ENCODE measurements at places on chromosomes 7 and 10.
A peak's percentile ranks its signal among the peaks of the same experiment; 100 is the strongest.

DNA sequence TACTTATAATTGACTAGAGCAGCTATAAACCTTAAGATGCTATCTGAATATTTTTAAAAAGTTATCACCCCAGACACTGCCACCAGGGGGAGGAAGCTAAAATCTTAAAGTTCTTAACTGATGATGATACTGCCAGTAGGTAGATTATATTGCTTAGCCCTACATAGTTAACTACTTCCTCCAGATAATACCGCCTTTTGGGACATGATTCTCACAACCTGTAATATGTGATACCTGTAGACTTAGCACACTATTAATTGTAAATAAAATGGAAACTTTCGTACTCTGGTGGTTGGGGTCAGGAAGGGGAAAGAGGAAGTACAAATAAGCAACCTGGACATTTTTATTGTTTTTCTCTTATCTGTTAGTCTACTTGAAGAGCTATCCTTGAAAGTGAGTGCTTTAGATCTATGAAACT, 268.9 kb downstream of the ADK start:
- no peak for DNase-seq

- DNase-seq: no peak
These were observed 185.5 kb downstream of the ZNF365 start for GRCh38 chr10:62559481-62560200.

- DNase-seq: no peak
These were observed 60.0 kb downstream of the DLG5 start for GRCh38 chr10:77866598-77866997.

GRCh38 chr7:76142861-76143260, 58.8 kb upstream of the SRRM3 start:
- no peak for DNase-seq

DNA sequence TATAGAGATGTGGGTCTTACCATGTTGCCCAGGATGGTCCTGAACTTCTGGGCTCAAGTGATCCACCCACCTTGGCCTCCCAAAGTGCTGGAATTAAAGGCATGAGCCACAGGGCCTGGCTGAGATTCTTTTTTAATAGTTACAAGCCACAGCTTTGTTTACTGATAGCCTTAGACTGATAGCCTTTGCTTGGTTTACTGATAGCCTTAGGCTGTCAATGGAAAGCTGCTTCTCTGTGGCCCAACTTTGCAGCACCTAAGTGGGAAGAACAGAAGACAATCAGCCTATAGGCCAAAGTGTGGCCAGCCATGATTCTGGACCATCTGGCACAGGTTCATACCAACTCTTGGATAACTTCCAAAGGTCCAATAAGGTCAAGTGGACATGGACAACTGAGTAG, 24.1 kb upstream of the CDCA7L start:
- DNase-seq: no peak

- no peak for DNase-seq
These were observed 885 bp upstream of the NKX1-2 start for GRCh38 chr10:124450783-124451057.

DNA sequence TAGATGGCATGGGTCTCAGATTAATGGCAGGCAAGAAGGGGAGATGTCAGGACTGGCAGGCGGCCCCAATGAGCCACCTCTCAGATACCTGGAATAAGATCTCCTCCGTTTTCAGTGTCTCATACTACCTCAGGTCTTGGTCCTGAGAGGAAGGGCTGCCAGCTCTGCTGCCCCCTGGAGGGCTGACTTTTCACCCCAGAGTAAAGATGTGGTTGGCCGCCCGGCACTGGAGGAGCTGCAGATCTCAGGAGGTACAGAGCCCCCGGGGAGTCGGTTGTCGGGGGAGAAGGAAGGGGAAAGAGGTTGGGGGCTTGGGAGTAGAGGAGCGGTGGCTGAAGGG, 642 bp upstream of the COL13A1 start:
- DNase-seq: no peak

DNA sequence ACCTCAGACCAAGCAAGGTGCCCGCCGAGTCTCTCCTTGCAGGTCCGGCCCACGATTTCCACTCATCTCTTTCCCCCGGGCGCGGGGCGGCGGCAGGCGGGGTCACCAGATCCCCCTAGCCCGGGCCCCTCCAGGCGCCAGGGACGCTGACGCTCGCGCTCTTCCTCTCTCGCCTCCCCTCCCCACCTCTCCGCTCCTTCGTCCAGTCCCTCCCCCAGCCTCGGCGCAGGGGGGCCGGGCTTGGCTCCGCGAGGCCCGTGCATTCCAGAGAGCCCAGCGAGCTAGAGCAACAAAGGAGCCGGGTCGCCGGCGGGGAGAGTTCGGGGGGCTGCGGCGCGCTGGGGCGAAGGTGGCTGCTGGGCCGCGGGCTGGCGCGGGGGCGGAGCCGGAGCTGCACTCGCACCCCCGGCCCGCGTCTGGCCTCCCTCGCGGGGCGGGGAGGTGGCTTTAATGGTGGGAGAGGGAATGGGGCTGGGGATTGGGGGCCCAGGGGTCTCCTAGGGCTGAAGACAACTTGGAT, at the start of gene SMO:
SMO (plus strand) TSS at position 262 of the 520 bp plus-strand sequence. CDS start 519 bp downstream, outside the sequence.
- no peak for DNase-seq

DNA sequence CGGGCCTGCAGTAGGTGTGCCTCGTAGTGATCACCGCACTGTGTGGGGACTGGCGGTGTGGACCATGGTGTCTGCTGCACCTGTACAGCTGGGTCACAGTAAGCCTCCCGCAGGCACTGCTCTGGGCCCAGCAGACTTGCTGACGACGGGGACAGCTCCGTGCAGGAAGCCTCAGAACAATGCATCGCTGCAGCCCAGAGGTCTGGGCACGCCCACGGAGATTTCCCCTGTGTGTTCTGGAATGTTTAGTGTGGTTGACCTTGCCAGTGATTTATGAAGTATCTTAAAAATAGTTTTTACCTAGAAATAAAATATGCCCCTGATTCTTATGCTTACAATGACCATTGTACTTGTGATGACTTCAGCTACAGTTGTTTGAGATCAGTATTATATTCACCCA, 59.1 kb upstream of the ZNF32 start:
- DNase-seq: no peak

GRCh38 chr10:132987671-132988571, 45.6 kb upstream of the CFAP46 start:
- peak; percentile 79 for DNase-seq

Measured in AG04449 (cell line).